Activated CD4-positive, alpha-beta T cell treated with anti-CD3 and anti-CD28 coated beads, Interleukin-2, amount 50 U/mL, for 24 hours (primary cell): ENCODE measurements at places on chromosomes 7 and 10.

DNA sequence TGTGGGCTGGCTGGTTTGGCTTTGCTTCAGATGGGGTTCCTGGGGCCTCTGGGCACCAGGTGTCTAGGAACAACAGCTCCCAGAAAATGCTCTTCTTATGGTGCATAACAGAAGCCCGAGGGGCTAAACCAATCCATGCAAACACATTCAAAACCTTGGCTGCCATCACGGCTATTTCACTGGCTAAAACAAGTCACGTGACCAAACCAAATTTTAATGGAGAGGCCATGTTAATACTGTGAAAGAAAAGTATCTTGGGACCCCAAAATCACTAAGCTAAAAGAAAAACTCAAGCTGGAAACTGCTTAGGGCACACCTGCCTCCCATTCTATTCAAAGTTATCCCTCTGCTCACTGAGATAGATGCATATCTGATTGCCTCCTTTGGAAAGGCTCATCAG is 19.1 kb upstream of the KCNK18 start:
- no peak for DNase-seq

DNA sequence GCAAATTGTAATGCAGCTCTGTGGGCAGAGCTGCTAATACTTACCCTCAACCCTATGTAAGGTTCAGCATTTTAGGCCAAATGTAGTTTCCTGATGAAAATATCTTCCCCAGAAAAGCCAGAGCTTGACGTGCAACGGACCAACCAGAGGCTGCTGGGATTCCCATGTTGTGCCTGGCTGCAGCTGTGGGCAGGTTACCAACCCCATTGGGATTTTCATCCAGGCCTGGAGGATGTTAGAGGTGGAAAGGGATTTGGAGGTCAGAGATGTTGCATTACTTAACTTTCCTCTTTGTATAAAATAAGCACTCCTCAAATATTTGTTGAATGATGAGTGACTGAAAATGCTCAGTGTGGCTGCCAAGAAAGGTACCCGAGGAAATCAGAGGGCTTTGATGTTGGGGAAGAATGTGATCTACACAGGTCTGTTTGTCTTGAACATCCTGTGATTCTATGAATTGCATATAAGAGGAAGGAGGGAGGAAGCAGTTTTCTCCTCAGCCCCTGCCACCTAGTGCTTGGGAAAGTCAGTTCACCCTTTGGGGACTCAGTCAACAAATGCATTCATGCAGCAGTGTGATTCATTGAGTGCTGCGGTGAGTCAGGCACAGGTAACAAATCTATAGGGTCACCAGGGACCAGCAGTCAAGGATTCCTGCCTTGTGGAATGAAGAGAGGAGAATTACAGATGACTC is 487.2 kb downstream of the RPS24 start:
- no peak for DNase-seq

GRCh38 chr7:93265220-93265619 is 33.1 kb downstream of the VPS50 start:
- no peak for DNase-seq

GRCh38 chr10:20207653-20208052 is 391.4 kb downstream of the PLXDC2 start:
- DNase-seq, result no peak

DNA sequence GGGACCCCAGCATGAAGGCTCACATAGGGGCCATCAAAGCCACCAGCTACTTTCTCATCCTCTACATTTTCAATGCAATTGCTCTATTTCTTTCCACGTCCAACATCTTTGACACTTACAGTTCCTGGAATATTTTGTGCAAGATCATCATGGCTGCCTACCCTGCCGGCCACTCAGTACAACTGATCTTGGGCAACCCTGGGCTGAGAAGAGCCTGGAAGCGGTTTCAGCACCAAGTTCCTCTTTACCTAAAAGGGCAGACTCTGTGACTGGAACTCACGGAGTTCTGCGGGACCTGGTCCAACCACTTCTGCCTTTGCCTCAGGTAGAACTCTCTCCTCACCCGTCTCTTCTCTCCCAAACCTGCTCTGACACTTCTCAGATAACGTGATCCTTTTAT is 945 bp downstream of the TAS2R40 start:
- no peak for DNase-seq

DNA sequence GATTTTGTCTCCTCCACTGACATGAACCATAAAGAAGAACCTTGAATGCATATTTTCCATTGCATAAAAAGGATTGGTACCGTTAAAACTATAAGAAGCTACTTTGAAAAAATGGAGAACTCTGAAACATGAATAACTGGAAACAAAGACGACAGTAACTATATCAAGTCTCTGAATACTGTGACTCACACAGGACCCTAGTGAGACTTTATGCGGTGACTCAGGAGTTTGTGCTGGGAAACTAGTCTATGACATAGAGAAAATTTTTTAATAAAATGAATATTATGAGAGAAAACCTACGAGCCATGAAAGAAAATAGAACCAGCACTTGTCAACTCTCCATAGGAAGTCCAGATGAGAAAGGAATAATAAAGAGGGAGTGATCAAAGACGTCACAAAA is 339.9 kb upstream of the ADARB2 start:
- no peak for DNase-seq

- no peak for DNase-seq
Observed at GRCh38 chr7:50957431-50957830, 174.7 kb upstream of the GRB10 start.

DNA sequence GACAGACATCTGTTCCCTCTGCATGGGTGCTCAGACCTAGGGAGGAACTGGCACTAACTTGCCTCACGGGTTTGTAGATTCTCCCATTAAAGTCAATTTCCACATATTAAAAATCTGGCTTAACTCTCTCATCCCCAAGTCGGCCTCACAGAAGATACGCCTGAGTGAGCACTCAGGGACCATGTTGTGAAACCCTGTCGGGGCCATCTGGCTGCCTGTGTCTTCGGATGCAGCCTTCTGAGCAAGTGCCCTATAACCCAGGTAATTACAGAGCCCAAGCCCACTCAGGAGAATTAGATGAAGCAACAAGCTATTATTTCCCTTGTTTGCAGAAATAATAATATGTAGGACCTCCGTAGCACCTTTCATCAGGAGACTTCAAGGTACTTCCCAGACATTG is 219.3 kb upstream of the GLI3 start:
- DNase-seq, result no peak

- DNase-seq, result no peak
Observed at GRCh38 chr10:68224810-68225209, 7.1 kb downstream of the ATOH7 start.

DNA sequence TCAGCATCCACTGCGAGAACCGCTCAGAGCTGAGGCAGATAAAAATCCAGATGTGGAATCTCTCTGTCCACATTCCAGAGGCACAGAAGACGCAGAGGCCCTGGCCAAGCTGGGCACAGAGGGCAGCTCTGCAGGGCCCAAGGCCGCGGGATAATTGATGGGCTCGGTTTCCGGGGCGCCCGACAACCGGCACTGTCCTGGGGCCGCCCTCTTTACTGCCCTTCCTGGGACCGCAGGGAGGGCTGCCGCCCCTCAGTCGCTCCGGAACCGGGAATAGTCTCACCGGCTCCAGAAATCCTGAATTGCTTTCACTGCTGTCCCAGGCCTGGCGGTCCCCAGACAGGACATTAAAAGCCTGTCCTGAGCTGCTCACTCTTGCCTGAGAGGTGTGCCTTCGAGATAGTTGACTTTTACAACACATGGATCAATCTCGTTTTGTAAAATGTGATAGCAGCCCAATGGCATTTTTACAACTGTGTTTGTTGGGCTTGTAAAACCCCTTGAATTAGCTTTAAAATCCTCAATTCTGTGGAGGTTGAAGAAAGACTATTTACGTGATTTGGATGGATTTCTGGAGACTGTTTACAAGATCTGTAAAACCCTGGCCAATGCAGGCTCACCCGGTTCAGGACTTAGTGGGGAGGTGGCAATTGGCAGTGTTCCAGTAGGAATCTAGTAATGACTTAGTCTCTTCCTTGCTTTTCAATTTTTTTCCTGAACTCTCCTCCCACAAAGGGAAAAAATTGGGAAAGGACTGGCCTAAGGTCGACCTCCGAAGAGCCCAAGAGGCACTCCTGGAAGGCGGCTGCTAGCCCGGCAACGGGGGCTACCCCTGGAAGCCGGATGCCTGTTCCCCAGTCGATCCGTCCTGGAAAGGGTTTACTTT is 1.4 kb upstream of the HOXA6 start:
- no peak for DNase-seq

GRCh38 chr7:92634924-92635519 is 44.8 kb upstream of the FAM133B start:
- DNase-seq, result peak; percentile 42

GRCh38 chr10:119301397-119301796 is 94.0 kb downstream of the GRK5 start:
- peak; percentile 70 for DNase-seq

DNA sequence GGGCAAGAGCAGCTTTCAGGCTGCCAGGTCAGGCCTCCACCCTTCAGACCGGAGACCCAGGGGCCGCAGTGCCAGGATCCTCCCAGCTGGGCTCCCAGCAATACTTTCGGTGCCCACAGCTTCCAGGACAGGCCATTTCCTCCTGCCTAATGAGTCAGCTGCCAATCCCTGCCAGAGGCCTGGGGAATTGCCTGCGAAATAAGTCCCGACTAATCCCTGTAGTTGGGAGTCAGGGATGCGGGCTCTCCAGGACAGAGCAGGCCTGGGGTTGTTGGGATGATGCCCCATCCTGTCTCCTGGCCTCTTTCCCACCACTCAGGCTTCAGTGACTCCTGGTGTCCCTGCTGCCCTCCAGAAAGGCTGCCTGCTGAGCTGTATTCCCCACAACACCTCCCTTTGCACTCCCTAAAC is 143.5 kb upstream of the UNC5B start:
- DNase-seq, result no peak

DNA sequence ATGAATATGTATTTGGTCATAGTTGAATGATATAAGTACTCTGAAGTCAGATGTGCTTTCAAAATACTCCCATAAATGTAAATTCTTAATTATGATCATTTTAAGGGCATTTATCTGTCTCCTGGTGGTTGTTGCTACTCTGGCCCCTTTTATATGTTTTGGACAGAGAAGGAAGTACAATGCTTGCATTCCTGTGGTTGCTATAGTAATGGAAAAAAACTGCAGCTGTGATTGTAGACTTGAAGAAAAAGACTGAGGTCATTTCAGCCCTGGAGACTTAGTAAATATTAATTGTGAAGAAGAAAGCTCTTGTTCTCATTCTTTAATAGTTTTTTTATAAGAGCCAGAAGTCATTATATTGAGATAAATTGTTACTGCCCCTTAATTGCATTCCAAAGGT is 70.2 kb upstream of the FERD3L start:
- DNase-seq, result no peak

GRCh38 chr10:124233546-124234138 is 140.2 kb upstream of the CHST15 start:
- DNase-seq, result no peak

- no peak for DNase-seq
Observed at GRCh38 chr10:79381804-79382221, 34.5 kb downstream of the PPIF start.

GRCh38 chr10:125824736-125825135 is 1.4 kb downstream of the BCCIP start:
- DNase-seq, result no peak

DNA sequence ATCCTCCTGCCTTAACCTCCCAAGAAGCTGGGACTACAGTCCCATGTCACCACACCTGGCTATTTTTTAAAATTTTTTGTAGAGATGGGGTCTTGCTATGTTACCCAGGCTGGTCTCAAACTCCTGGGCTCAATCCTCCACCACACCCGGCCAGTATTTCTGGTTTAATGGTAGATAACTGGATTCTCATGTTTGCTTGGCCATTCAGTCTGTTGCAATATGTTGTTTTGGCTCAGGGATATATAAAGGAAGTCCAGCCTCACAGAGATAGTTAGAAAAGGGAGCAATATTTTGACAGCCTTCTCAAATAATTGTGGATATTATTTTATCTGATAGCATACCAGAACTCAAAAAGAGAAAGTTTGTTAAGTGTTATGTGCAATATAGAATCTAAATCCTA is 82.4 kb downstream of the BTAF1 start:
- DNase-seq, result no peak

GRCh38 chr7:103919272-103919868 is 70.1 kb downstream of the RELN start:
- DNase-seq, result no peak

DNA sequence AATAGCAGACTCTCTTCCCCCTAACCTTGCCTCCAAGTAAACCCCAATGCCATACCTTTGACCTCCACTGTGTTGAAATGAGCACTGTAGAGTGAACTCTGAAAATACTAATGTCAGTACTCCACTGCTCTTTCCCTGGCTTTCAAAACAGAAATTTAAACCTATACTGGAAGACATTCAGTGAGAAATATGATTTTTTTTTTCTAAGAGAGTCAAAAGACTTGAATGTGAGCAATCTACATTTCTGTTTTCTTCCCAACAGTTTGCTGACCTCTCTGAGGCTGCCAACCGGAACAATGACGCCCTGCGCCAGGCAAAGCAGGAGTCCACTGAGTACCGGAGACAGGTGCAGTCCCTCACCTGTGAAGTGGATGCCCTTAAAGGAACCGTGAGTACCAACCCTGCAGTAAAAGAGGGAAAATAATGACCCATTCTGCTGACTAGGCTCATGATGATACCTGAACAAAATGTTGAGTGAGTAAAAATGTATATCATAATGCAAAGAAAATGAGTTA is 6.4 kb downstream of the VIM start:
- DNase-seq, result no peak

GRCh38 chr7:7785344-7785973 is 67.1 kb upstream of the RPA3 start:
- no peak for DNase-seq
